ENCODE measurements at places on chromosomes 16 and 17. TPM values are rescaled to one million over a fixed set of nuclear protein-coding genes. Genes with fewer than 3 reads are reported as not detected.

Gene KRT12
- not detected for total RNA-seq

Gene VKORC1
- total RNA-seq, result 187 TPM

Gene RNF112
- total RNA-seq, result 8.3 TPM

Gene GRB7
- total RNA-seq, result 1.4 TPM

Gene RASD1
- total RNA-seq, result 28.9 TPM

Gene SPNS2
- 23.9 TPM for total RNA-seq

Gene CBLN1
- total RNA-seq, result 8.8 TPM

Gene SLC38A8
- total RNA-seq, result not detected

Gene TP53TG3
- total RNA-seq, result not detected

Gene XYLT2
- 26.4 TPM for total RNA-seq

Gene KCTD19
- total RNA-seq, result not detected

Gene RRAD
- 88.3 TPM for total RNA-seq

Gene FBRS
- total RNA-seq, result 39.3 TPM

Gene VAT1L
- total RNA-seq, result 27.1 TPM

Gene MMP2
- total RNA-seq, result 351 TPM

Gene FSCN2
- 4.2 TPM for total RNA-seq

Gene PRAC1
- not detected for total RNA-seq

Gene GNG13
- not detected for total RNA-seq

Gene PLXDC1
- 7.0 TPM for total RNA-seq

Gene PIK3R5
- 42.9 TPM for total RNA-seq

Gene PPY
- total RNA-seq, result not detected

Gene BLMH
- 34.6 TPM for total RNA-seq

Gene CDK10
- 35.2 TPM for total RNA-seq

Gene CCDC200
- total RNA-seq, result not detected

Gene CCDC154
- total RNA-seq, result 0.63 TPM

Gene C1QL1
- total RNA-seq, result 0.68 TPM

Gene CEP295NL
- total RNA-seq, result 6.8 TPM

Gene METRNL
- total RNA-seq, result 180 TPM

Gene ST6GALNAC1
- total RNA-seq, result 1.3 TPM

Gene FBXL16
- not detected for total RNA-seq

Gene TLCD3B
- not detected for total RNA-seq

Gene USP22
- total RNA-seq, result 130 TPM

Gene PFAS
- total RNA-seq, result 13.2 TPM

Gene HOXB6
- total RNA-seq, result 4.2 TPM

Gene FN3KRP
- total RNA-seq, result 9.8 TPM

Gene MYL4
- not detected for total RNA-seq

Gene PAFAH1B1
- 164 TPM for total RNA-seq

Gene SEZ6L2
- total RNA-seq, result 0.63 TPM

Gene PMFBP1
- total RNA-seq, result 0.21 TPM

Gene SLC7A5
- 2.7 TPM for total RNA-seq

Gene GUCY2D
- not detected for total RNA-seq

Gene HOXB4
- 6.2 TPM for total RNA-seq

Gene MMP25
- not detected for total RNA-seq

Gene OR4D2
- total RNA-seq, result not detected

Gene PSMD7
- 44.5 TPM for total RNA-seq
